ENCODE measurements at places on chromosomes 3 and 15.

- no peak for DNase-seq
Observed at GRCh38 chr15:68713874-68714273, 106.8 kb downstream of the ANP32A start.

- DNase-seq, result no peak
Observed at GRCh38 chr3:146334151-146334550, 83.2 kb upstream of the PLSCR4 start.

DNA sequence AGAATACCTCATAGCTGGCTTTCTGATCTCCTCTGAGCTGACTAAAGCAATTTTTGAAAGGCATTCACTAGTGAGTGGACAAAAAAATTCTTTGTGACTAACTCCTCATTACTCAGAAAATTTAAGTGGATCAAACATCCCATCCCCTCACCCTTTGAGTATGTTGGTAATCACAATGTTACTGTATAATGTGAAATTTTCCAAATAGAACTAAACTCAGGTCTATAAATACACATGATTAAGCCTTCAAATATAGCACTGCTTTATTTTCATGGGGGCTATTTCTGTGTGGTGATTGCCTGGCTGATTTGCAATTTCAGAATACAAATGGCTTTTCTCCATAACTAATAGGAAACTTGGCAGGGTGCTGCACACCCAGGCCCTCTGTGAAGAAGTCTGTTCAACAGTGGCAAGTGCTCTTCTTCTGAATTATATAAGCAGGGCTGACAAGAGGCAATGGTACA, 45.9 kb upstream of the ACTC1 start:
- no peak for DNase-seq

- DNase-seq, result no peak
Observed at GRCh38 chr15:88036154-88036839, 220.2 kb downstream of the NTRK3 start.

GRCh38 chr15:72923289-72923688, 129.0 kb upstream of the NEO1 start:
- DNase-seq, result no peak

Data from T1000 (cell line).